WTC11 (cell line): ENCODE measurements at places on chromosomes 4 and X. TPM values are rescaled to one million over a fixed set of nuclear protein-coding genes. Genes with fewer than 3 reads are reported as not detected.

- no peak overlapping the region for H3K4me3 ChIP-seq
- no peak for DNase-seq
- no peaks in the 10 kb centered on the region for H3K27me3 ChIP-seq
These were observed 5.4 kb upstream of the ZXDA start for GRCh38 chrX:57915680-57916079.

GRCh38 chr4:44670506-44671199 lies 7.6 kb upstream of the GUF1 start:
- H3K4me3 ChIP-seq: no peak overlapping the region
- H3K36me3 ChIP-seq: no peaks in the 10 kb centered on the region
- H3K4me1 ChIP-seq: no peaks in the 10 kb centered on the region
- no peak overlapping the region for H3K27ac ChIP-seq

Gene THAP9
- 16.8 to 17.7 TPM (median 17.0 TPM) in 3 replicates for total RNA-seq

DNA sequence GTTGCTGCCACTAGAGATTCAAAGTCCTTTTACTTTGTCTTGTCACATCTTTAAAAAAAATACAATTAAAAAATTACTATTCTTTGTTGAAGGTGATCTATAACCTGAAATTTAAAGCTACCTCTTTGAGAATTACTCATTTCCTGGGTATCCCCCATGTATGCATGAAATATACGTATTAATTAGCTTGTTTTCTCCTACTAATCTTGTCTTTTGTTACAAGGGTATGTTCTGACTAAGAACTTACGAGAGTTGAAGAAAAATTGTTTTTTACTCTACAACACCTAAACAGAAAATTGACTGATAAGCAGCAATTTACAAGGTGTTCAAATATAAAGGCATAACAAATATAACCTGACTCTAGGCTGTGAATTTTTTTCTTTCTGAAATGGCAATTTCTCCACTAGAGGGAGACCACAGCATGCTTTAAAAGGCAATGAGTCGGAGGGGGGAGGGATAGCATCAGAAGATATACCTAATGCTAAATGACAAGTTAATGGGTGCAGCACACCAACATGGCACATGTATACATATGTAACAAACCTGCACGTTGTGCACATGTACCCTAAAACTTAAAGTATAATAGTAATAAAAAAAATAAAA lies 249.6 kb downstream of the OPHN1 start:
- no peaks in the 10 kb centered on the region for H3K4me1 ChIP-seq
- H3K4me3 ChIP-seq: no peak overlapping the region
- no peaks in the 10 kb centered on the region for H3K36me3 ChIP-seq
- DNase-seq: no peak
- no peaks in the 10 kb centered on the region for H3K27me3 ChIP-seq

Gene MAB21L2
- 0.07 TPM in 1 of 3 replicates, not detected in the others for total RNA-seq

Gene MMRN1
- total RNA-seq: 0.05 to 0.07 TPM in 2 of 3 replicates, not detected in the other

- no peak overlapping the region for H3K4me3 ChIP-seq
- no peaks in the 10 kb centered on the region for H3K4me1 ChIP-seq
- no peak overlapping the region for H3K27ac ChIP-seq
- DNase-seq: no peak
These were observed 338.6 kb downstream of the SPIN4 start for GRCh38 chrX:63012574-63012973.

- no peaks in the 10 kb centered on the region for H3K4me1 ChIP-seq
- no peaks in the 10 kb centered on the region for H3K27me3 ChIP-seq
These were observed 49.3 kb upstream of the SLC7A11 start for GRCh38 chr4:138291431-138291830.

DNA sequence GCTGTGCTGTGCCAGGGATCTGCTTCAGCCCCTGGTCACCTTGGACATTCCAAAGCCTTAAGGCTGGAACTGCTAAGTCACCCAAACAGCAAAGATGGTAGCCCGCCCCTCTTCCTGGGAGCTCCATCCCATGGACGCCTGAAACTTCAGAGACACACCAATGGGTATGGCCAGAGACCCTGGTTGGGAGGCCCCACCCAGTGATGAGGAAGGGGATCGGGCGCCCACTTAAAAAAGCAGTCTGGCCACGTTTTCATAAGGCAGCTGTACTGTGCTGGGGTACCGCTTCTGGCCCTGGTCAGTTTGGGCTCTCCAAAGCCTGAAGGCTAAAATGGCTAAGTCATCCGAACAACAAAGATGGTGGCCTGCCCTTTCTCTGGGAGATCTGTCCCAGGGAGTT lies 9.4 kb upstream of the TMSB15C start:
- H3K36me3 ChIP-seq: no peaks in the 10 kb centered on the region
- no peaks in the 10 kb centered on the region for H3K4me1 ChIP-seq
- no peak overlapping the region for H3K27ac ChIP-seq
- H3K27me3 ChIP-seq: peaks cover 4% of the 10 kb centered on the region; the same call in 1 of the 2 replicates

- no peak overlapping the region for H3K4me3 ChIP-seq
- no peaks in the 10 kb centered on the region for H3K27me3 ChIP-seq
- peak overlapping the region; percentile 53 for H3K27ac ChIP-seq
- peaks cover 43% of the 10 kb centered on the region for H3K36me3 ChIP-seq
- peaks cover 31% of the 10 kb centered on the region for H3K4me1 ChIP-seq
These were observed 10.1 kb downstream of the SEC24D start for GRCh38 chr4:118825799-118826198.

- no peaks in the 10 kb centered on the region for H3K27me3 ChIP-seq
- H3K27ac ChIP-seq: no peak overlapping the region
- H3K4me3 ChIP-seq: no peak overlapping the region
- DNase-seq: no peak
- no peaks in the 10 kb centered on the region for H3K36me3 ChIP-seq
These were observed 41.5 kb downstream of the DTHD1 start for GRCh38 chr4:36322921-36323354.
